ENCODE measurements at places on chromosomes 3 and 15. TPM values are rescaled to one million over a fixed set of nuclear protein-coding genes. Genes with fewer than 3 reads are reported as not detected.

Gene ALCAM
- total RNA-seq, result 36.8 TPM

- no peak for DNase-seq
These were observed 325.7 kb upstream of the RGMA start for GRCh38 chr15:93414576-93415231.

DNA sequence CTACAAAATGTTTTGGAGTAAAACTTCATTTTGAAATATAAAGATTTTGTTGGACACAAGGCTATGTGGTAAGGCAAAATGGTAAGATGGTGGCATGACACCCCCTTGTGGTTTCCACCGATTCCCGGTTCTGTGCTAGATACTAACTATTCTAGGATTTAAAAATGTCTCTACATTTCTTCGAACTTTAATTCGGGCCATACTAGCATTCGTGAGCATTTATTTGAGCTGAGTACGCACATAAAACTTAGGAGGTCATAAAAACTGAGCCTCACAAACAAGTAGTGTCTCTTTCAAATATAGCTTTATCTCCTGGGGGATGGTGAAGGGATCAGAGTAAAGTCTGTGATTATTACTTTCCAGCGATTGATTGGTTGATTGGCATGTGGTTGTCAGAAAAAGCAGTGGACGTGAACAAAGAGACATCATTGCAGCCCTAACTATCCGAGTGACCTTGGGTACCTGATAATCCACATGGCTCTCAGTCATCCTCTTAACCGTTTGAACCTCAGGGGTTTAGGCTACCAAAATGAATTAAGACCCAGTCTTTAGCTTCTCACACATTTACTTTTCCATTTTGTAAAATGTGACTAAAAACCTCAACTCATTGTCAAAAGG lies 1.1 kb upstream of the ZNF639 start:
- peak; percentile 72 for DNase-seq

GRCh38 chr15:74541494-74542165 lies 610 bp downstream of the ARID3B start:
- peak; percentile 77 for DNase-seq

DNA sequence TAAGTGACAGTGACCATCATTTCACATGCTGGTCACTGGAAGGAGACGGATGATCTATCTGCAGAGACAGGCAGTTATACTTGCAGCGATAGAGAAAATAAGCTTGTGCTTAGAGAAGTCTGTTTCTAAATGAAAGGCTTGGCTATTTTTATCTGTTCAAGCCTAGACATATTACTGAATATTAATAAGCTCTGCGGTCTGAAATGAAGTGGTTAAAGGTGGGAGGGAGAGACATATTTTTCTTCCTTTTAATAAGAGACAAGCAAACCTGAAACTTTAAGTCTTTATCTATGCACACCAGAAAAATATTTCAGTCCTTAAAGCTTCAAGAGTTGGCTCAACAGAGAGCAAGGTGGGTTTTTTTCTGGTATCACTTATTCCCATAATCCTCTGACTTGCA lies 99.0 kb downstream of the CD200R1L start:
- no peak for DNase-seq

All from A673 (cell line).